ENCODE measurements at places on chromosomes 2 and 18.

DNA sequence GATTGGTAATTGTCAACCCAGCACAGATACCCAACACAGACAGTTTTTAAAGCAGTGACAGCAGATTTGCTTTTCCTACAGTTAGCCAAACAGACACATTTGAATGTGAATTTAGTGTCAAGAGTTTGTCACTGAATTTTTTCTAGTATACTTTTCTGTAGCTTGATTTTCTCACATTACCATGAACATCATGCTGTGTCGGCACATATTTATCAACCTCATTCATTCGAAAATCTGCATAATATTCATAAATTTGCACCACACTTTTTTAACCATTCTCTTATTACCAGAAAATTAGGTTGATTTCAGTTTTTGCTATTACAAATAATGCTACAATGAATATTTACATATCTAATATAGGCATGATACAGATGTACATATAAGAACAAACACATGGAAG is 27.0 kb upstream of the DSG3 start:
- DNase-seq: no peak

GRCh38 chr2:8574196-8575037 is 107.4 kb upstream of the ID2 start:
- no peak for DNase-seq

DNA sequence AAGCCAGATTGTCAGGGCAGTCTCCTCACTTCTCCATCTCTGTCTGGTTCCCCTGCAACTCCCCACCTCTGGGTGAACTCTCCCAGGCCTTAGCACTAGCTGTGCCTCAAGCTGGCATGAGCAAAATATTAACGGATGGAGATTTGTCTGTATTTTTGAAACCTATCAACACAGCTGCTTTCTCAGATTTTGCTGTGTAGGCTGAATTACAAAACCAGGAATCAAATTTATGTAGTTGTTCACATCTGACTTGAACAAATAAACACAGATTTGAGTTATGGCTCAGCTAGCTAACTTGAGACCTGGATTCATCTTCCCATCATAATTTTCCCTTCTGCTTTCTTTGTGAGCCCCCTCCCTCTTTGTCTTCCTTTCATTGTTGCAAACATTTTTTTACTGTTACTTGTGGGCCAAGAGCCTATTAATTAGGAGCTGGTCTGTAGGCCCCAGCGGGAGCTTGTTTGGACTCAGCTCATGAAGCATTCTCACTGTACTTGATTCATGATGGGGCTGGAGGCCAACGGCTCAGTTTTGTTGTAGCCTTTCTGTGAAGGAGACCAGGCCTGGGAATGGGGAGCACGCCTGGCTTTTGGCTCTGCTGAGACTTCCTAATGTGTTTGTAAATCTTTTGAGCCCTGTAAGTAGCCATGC is 164.1 kb upstream of the GATA6 start:
- DNase-seq: peak; percentile 90

DNA sequence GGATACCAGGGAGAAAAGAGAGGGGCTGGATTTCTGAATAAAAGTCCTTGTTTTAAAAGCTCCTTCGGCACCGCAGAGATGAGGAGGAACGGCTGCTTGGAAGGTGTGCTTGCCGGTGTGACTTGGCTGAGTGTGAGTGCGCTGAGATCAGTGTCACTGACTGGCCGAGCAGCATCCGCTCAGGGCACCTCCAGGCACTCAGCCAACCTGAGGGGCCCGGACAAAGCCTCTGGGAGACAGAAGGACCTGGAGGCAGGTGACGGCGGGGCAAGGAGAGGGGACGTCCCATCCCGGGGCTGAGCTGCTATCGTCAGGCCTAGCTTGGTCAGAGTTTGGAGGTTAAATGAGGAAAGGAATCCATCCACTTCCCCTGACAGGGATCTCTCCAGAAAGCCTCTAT is 16.8 kb upstream of the ALLC start:
- DNase-seq: no peak
